ENCODE measurements at places on chromosomes 1 and 21.

DNA sequence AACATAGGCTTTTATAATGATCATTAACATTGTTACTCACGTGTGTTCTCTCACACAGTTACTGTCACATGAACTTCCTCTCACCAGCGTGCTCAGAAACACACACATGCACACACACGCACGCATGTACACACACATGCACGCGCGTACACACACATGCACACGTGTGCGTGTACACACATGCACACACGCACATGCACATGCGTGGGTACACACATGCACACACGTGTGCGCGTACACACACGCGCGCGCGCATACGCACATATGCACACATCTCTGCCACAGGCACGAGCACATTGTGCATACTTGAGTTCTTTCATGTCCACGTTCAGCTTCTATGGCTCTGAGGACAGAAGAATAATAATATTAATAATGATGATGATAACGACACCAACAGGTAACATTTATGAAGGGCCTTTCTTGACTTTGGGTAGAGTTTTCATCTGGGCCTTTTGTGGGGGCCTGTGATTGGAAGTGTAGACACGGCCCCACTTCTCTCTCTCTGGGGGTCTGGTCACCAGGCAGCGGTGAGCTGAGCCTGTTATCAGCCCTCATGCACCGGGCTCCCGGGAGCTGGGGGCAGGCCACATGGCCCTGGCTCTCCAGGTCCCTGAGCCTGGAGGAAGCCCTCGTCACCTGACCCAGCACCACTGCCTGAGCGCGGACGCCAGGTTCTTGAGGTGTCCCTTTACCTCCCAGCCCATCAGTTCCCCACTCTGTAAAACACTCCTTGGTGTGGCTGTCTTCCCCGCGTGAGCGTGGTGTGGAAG, 7.0 kb downstream of the EPHA8 start:
- no peak for DNase-seq

DNA sequence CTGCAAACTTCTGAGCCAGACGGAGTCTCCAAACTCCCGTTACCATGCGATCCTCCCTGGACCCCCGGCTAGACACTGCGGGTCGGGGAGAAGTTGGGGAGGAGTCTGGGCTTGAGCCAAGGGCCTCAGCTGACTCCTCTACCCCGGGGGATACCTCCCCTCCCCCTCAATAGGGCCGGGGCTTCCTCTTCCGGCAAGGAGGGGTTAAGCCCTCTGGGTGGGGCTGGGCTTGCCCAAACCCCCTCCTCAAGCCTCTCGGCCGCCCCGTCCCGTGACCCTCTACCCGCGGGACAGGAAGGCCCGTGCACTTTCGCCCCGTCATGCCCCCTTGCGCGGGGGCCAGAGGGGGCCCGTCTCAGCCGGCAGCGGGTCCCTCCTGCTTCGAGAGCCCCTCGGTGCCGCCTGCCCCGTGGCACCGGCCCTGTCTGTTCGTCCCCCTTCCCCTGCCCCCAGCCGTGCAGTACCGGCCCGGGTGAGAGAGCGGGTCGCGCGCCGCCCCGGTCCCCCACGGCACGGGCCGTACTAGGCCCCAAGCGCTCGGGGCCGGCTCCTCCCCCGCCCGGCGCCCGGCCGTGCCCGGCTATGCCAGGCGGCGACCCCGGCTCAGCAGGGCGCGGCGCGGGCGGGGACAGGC, 652 bp downstream of the ARL8A start:
- no peak for DNase-seq

GRCh38 chr1:1165485-1165884, 8.2 kb upstream of the TTLL10 start:
- DNase-seq = no peak

GRCh38 chr1:209652121-209652735, at the start of gene LAMB3:
Gene LAMB3, minus strand, starts transcription at chr1:209652425. Its CDS starts 1,481 bp downstream, at chr1:209650944.
- DNase-seq = no peak

GRCh38 chr1:92461364-92462097, 25.2 kb downstream of the GFI1 start:
- no peak for DNase-seq

DNA sequence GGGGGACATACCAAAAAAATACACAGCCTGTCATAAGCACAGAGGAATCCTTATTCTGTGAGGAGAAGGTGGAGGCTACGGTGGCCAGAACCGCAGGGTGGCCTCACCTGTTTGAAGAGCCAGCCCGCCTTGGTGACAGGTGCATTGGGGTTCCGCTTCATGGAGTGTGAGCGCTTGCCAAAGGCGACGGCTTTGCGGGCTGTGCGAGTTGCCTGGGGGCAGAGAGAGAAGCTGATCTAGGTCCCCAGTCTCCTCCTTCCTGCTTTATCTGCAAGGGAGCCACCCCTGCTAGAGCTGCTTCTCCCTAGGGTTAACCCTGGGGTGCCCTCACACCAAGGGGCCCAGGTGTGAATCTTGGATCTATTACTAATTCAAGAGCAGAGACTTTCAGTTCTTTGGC, 54.3 kb upstream of the GOLT1A start:
- DNase-seq = no peak

GRCh38 chr21:26923986-26924385, 42.9 kb downstream of the ADAMTS5 start:
- DNase-seq = no peak

GRCh38 chr1:209924390-209924789, 13.6 kb upstream of the SYT14 start:
- DNase-seq = no peak

DNA sequence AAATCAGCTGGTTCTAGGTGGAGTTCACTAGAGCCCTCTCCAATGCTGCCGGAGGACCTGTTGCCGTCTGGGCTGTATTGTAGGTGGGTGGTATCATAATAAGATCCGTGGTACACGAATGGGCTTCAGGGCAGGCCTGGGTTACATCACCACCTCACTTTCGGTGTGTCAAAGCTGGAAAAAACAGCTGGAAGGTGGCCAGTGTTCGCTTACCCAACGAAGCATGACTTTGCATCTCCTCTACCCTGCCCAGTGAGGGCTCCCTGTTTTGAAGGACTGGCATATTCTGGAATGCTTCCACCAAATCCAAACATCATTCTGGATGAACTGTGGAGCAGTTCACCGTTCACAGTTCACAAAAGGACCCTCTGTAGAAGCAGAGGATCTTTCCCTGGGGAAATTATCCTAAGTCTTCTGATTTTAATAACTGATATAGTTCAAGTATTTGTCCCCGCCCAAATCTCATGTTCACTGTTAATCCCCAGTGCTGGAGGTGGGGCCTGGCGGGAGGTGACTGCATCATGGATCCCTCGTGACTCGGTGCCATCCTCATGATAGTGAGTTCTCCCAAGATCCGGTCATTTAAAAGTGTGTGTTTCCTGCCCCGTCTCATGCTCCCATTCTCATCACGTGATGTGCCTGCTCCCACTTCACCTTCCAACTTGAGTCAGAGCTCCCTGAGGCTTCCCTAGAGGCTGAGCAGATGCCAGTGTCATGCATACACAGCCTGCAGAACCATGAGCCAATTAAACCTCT, 429.0 kb downstream of the KIF26B start:
- no peak for DNase-seq

DNA sequence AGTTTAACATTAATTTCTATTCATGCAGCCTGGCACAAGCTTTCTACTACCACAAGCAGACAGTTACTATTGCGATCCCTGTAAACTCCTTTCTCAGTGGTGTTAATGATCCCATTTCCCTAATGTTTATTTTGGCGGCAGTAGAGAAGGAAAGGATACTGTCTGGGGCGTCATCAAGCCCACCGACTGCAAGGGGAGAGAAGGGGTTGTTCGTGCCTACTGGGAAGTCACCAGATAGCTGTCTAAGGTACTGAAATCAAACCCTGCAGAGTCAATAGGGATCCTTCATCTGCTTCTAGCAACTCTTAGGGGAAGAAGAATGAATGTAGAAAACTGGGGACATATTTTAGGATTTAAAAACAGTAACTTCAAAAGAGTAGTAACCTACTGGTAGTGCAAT, 95.2 kb upstream of the ADAR start:
- DNase-seq = no peak

DNA sequence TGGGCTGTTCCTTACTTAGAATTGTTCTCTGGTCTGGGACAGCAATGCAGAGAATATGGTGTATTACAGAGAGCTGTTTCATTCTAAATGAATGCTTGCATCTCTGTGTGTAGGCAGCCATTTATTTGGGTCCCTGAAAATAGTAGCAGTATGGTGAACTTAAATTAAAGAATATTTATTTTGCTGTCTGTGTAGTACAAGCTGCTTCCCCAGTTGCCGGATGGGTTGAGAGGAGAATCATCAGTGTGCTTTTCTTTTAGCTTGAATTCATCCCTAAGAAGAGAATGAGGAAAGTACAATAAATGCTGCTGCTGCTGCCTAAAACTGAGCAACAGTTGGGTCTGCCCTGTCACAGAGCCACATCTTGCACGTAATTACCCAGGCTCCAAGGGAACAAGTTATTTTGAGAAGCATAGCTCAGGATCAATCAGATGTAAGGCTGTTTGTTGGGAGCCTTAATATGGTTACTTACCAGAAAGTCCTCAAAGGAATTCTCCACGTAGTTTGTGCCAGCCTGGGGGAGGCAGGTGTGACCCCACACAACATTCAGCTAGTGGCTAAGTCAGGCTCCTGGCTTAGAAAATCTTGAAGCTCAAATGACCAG, 16.6 kb downstream of the ACTN2 start:
- DNase-seq = no peak

DNA sequence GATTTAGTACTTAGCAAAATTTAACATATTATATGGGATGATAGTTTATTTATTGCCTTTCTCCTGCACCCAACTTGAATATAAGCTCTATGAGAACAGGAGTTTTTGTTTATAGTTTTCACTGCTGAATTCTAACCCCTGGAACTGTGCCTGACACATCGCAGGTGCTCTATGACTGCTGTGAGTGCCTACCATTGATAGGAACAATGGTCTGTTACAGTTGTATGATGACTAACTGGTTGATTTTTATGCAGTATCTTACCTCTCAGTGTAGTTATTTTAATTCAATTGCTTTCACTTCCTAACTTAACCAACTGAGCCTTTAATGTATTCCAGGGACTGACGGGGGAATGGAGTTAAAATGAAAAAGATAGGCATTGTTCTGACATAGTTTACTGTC, 336.0 kb downstream of the ST6GALNAC3 start:
- DNase-seq = no peak

DNA sequence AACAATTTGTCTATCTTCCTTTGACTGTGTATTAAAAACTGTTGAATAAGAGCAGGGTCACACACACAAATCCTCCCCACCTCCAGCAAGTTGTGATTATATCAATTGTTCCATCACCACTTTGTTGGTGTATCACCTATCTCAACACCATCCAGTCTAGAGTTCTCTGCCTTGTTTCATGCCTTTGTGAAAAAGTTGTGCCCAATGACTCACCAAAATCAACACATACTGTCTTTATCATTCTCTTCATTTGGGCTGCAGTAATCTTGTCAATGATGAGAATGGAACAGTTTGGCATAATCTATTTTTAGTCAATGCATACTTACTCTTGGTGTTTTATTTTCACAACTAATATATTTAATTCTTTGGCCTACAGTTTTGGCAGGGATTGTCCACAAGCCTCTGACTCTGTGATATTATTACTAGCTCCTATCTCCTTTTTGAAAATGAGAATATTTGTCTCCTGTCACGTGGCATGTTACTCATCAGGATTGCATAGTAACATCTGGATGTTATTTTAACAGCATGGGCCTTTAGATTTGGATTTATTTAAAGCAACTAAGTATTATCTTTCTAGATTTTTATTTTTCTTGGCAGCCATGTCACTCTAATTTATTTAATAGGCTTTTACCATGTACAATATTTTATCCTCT, 5.1 kb downstream of the C1orf87 start:
- DNase-seq = no peak

DNA sequence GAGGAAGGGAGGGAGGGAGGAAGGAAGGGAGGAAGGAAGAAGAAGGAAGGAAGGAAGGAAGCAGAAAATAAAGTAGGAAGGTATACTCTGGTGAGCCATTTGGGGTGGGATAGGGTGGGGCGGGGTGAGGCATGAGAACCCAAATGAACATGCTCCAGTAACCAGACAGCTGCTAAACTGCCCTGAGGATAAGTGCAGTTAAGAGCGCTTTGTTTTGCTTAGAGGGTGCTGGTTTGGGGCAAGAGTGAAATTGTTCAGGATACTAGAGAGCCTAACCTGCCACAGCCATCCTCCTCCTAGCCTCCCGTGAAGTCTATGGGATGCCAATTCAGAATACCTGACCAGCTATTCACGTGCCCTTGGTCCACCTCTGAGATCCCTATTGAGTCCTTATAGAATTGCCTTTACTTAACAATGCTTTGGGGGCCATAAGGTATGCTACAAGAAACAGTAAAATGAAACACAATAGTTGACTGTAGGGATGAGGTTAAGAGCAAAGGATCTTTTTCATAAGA, 59.0 kb upstream of the ATF3 start:
- no peak for DNase-seq

DNA sequence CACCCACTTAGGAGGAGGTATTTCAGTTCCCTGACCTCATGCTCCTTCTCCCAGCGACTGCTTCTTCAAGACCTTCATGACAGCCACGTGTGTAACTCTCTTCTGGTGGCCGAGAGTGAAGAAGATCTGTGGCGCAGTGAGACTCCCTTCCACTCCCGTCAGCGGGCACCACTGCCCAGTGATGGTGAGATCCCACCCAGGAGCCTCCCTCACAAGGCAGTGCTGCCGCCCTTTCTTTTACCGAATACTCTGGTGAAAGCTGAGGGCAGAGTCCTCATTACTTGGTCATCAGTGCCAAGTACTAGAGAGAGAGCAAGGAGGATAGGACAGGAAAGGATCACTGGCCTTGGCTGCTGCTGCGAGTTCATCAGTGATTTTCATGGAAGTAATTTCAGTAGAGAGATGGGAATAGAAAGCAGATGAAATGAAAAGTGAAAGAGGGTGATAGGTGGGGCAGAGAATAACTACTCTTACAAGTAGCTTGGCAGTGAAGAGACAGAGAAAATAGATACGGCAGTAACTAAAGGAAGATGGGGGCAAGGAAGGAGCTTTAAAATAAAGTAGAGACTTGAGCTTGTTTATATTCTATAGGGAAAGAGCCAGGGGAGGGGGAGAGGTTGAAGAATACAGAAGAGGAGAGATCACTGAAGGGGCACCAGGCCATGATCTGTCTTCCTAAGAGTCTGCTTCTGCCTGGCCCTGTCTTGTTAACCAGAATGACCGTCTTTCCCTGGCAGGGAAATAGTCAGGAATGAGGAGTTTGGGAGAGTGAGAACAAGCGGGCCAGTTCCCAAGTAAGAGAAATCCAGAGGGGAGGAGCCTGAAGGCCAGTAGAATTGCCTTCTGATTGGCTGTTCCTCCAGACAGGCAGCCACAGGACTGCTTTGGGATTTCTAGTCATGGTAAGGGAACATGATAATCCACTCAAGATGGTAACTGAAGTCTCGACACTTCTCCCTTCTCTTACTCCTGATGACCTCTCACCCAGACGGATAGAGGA, 18.3 kb downstream of the HYI start:
- DNase-seq = no peak

DNA sequence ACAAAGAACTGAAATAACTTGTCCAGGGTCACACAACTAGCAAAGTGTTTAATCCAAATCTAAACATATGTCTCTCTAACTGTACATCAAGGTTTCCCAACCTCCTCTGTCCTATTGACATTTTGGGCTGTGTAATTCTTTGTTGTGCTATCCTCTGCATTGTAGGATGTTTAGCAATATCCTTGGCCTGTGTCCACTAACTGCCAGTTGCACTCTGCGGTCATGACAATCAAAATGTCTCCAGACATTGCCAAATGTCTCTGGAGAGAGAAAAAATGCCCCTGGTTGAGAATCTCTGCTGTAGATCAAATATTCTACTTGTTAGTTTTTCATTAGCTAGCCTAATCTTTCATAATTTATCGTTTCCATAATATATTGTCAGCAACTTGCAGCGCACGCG, 353.4 kb upstream of the NEGR1 start:
- no peak for DNase-seq

- DNase-seq = no peak
Measured at GRCh38 chr1:59249396-59250137, 47.3 kb upstream of the FGGY start.
